ENCODE measurements at places on chromosomes 13 and 19.

- DNase-seq, result no peak
Observed at GRCh38 chr13:61415058-61415721, 459 bp downstream of the PCDH20 start.

- no peak for DNase-seq
Observed at GRCh38 chr13:98540476-98540875, 36.4 kb downstream of the STK24 start.

DNA sequence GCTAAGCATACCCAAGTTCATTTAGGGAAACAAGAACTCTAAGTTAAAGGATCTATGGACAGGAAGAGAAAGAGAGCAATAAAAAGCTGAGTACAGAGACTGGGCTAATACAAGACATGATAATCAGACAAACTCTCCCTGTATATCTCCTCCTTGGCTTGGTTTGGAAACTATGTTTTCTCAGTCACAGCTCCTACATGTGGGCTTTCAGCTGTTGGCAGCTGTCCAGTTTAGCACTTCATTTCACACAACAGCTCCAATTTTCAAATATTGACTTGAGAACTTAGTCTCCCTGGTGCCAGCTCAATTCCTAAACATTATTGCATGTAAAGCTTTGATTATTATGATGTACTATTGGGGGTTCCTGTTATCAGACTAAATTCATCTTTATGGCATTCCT lies 222.8 kb upstream of the OBI1 start:
- no peak for DNase-seq

DNA sequence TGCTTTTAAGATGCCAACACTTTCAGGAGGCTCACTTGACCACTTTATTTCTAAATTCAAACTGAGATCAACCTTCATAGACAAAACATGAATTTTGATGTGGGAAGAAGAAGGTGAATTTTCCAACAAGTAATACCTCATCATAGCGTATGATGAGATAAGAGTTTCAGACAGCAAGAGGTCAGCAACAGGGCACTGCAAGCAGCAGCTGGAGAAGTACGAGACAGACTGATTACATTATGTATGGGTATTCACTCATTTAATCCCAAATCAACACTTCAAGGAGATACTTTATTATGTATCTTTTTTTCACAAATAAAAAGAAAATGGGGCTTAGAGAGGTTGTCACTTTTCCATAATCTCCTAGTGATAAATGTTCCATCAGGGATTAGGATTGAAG lies 389.8 kb downstream of the TBC1D4 start:
- no peak for DNase-seq

DNA sequence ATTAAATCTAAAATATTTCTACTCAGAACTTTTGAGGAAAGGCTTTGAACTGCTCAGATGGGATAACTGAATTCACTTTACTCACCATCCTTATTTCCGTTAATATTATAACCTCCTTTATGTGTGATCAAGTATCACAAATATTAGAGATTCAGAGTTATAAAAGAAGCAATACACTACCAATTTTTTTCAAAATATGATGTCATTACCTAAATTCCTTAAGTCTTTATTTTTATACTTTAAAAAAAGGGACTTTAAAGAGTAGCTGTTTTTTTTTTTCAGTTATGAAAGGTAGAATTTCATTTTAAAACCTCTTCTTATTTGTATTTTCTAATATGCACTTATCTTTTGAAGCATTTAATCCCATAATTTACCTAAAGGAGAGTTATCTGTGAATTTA lies 239.5 kb downstream of the DIAPH3 start:
- DNase-seq, result no peak

- DNase-seq, result no peak
Observed at GRCh38 chr19:7533281-7533885, 2.1 kb upstream of the PNPLA6 start.

GRCh38 chr13:33251131-33251661 lies 34.4 kb downstream of the STARD13 start:
- DNase-seq, result no peak

- DNase-seq, result no peak
Observed at GRCh38 chr19:42303101-42303464, 659 bp upstream of the PAFAH1B3 start.

GRCh38 chr19:49557641-49558325 lies 22.6 kb downstream of the NOSIP start:
- no peak for DNase-seq

DNA sequence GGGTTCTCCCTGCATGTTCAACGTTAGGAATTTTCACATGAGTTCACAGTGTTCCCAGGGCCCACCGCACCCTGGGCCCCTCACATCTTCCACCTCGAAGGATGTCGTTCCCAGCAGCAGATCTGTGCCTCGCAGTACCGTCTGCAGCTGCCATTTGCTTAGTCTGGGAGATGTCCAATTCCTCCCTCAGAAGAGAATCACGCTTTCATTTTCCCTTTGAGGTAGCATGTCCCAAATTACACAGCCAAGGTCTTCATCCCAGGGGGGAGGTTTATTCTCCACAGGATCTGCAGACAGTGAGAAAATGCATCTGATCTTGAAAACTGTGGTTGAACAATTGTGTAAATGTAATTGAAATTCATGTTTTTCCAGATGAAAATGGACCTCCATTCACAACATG lies 150.2 kb downstream of the DCT start:
- no peak for DNase-seq

DNA sequence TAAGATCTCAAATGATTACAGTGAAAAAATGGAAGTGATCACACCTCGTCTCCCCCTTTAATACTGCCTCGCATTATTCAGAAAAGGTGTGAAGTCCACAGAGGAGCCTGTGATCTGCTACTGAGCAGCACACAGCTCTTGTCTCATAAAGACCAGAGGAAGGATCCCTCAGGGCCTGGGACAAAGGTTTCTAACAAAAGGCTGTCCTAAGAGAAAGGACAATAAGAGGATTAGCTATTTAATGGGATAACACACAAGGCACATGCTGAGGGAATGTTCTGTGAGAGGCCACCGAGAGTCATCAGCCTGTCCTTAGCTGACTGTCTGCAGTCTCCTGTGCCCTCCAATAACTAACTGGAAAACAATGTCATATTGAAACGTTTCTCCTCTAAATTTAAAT lies 26.7 kb downstream of the EBPL start:
- DNase-seq, result no peak

DNA sequence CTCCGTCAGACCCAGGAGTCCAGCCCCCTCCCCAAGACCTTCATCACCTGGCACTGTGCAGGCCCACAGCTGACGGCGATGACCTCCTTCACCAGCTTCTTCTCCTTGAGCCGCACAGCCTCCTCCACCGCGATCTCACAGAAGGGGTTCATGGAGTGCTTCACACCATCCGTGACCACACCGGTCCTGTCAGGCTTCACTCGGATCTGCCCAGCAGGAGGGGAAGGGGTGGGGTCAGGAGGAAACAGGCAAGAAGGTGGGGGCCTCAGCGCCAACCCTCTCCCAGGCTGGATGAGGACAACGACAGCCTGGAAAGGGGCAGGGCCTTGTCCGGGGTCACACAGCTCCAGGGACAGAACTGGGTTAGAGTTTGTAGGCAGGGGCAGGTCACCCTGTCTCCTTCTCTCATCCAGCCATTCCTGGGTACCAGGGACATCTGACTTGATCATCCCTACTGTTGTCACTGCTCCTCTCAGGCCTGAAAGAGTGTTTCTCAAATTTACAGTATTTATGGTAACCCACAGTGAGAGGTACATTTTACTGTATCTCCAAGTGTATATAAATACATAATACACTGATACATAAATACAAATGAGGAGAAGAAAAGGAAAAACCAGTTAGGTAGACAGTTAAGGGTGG lies 12.0 kb downstream of the ETFB start:
- no peak for DNase-seq

GRCh38 chr13:106850973-106851650 lies 283.2 kb upstream of the ARGLU1 start:
- DNase-seq, result no peak

GRCh38 chr13:111532111-111532510 lies 211.7 kb downstream of the TEX29 start:
- no peak for DNase-seq

DNA sequence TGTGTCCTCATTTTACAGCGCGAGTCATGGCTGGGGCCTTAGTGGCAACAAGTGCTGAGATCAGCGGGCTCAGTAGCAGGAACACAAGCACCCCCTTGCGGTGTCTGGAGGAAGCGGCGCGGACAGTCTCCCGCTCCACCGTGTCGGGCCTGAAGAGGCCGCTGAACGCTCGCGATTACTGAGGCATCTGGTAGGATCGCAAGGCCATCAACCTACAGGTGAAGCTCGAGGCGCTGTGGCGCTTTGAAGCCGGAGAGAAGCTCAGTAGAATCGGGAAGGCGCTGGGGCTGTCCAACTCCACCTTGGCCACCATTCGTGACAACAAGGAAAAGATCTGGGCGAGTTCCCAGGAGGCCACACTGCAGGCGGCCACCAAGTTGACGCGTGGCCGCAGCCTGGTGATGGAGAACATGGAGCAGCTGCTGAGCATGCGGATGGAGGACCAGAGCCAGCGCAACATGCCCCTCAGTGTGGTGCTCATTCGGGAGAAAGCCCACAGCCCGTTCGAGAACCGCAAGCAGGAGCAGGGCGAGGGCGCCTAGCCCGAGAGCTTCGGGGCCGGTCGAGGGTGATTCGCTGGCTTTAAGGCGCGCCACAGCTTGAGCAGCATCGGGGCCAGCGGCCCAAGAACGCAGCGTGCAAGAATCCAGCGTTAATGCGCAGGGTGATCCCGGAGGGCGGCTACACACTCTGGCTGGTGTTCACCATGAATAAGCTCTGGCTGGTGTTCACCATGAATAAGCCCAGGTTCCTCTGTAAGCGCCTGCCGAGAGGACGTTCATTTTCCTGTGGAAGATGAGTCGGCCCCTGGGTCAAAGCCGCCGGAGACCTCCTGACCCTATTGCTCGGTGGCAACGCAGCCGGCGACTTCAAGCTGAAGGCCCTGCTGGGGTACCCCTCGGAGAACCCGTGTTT lies 8.3 kb upstream of the MZF1 start:
- peak; percentile 83 for DNase-seq

GRCh38 chr19:48290401-48290770 lies 20.5 kb downstream of the ZNF114 start:
- DNase-seq, result no peak

DNA sequence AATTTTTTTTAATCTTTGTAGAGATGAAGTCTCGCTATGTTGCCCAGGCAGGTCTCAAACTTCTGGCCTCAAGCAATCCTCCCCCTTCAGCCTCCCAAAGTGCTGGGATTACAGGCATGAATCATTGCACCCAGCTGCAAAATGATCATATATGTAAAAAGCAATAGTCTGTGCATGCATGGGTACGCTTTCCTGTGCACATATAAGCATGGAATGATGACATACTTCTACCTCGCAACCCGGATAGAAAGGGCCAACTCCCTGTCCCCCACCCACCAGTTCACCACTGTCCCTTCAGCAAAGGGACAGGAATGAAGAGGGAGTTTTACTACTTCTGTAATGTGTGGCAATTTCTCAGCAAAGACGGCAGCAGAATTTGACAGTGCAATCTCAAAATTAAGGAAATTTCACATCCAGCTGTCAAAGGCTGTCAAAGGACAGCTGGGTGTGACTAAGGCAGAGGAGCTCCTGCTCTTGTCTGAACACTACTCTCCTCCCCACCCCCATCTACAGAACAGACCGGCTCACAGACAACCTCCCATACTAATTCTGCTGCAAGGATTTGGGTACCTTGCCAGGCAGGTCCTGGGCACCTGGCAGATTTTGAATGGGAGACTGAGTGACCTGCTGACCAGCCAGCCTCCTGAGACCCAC lies 95.6 kb downstream of the TSHZ3 start:
- no peak for DNase-seq

DNA sequence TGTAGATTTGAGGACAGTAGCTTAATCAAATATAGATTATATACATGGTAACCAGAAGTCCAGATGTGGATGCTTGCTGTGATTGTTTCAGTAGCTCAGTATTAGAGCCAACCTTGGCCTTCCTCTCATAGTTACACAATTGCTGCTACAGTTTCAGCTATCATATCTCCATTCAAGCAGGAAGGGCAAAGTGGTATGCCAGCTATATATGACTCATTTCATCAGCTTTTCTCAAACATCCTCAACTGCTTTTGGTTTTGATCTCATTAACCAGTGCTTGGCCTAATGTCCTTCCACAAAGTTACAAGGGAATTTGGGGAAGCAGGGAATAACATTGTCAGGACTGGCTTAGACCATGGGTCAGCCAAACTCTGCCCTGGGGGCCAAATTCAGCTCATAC lies 73.0 kb upstream of the MAB21L1 start:
- no peak for DNase-seq

DNA sequence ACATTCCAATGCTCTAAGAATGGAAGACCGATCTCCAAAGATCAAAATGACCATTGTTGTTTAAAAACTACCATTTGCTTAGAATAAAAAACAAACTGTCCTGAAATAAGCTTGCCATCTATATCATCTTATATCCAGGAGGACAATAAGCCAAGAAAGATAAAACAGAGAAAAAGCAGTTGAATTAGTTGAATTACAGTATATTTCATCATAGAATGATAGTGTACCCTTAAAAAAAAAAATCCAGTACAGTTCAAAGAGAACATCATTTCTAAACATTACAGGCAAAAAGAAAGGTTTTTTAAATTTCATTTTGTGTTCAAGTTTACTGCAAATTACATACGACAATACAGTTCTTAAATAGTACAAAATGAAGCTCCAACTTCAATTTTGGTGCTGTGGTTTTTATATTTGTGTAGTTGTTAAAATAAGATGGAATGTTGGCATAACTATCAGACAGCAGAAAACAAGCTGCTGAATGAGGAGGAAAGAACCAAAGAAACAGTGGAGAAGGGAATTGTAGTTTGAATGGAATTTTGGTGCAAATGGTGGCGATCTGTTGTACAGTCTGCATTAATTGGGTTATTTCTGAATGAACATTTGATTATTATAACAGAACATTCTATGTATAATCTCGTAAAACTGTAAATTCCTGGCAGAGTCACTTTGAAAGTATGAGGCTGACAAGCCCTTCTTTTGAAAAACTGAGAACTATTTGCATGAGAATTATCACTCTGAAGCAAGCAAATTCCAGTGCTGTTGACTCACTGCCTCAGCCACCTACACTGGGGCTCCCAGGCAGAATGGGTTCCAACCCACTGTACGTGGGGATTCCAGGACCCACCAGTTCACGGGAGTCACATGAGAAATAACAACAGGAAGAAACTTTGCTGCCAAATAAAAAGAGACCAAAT lies 37.7 kb downstream of the LHFPL6 start:
- DNase-seq, result no peak

- no peak for DNase-seq
Observed at GRCh38 chr13:76387566-76387965, 498.6 kb downstream of the KCTD12 start.

All from central memory CD4-positive, alpha-beta T cell (primary cell).